ENCODE measurements at places on chromosomes 7 and 10.

DNA sequence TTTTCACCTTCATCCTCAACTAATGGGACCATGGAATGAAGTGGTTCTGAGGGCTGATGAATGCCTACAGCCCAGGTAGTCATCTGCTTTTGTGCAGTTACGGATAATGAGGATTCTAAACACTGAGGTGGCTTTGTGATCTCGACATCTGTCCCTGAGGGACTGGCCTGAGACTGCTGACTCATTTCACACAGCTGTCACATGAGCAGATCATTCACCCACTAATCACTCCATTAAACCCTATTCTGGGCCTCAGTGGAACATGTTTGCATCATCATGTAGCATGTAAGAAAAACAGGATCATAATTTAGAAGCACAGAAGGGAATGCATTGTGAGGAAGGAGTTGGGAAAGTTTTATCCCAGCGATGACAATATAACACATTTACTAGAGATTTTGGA, 79.4 kb upstream of the FEZF1 start:
- no peak for DNase-seq

GRCh38 chr7:78315119-78315518, 516.5 kb downstream of the PHTF2 start:
- no peak for DNase-seq

- DNase-seq, result no peak
Observed at GRCh38 chr10:4707221-4707620, 118.8 kb upstream of the AKR1E2 start.

DNA sequence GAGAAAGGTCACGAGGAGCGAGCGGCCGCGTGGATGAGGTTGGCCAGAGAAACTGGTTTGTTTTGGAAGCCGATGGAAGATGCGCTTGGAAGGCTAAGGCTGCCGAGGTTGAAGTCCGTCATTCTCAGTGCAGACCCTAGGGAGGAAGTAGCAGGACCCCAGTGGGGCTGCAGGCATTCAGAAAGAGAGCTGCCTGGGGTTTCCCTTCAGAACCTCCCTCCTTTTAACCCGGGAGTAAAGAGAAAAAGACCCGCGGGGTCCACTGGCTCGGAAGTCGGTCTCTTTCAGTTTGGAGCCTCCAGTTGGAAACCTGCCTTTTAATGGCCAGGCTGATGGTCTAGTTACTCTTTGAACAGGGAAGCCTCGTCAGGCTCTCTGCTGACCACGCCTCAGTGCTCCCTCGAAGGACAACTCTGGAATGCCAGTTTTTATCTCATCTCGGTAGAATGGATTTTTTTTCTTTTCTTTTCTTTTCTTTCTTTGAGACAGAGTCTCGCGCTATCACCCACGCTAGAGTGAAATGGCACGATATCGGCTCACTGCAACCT, 188.6 kb downstream of the CUX1 start:
- DNase-seq, result no peak

- DNase-seq, result no peak
Observed at GRCh38 chr10:19097151-19097550, 48.5 kb downstream of the MALRD1 start.

DNA sequence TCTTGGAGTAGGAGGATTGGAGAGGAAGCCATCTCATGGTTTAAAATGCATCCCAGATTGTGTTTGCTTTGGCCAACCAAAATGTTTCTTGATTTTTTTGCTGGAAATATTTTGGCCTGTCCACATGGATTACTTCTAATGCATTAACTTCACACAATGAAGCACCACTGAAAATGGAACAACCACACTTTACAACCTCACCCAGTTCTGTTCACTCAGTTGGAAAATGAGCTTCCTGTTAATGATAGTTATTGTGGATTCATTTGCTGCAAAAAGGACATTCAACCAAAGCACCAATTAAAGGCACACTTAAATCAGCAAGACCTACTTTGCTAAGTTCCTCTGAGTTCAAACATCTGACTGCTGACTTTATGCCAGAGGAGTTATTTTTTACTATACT, 11.3 kb upstream of the A1CF start:
- DNase-seq, result no peak

- DNase-seq, result no peak
Observed at GRCh38 chr7:98211221-98211675, at the start of gene BHLHA15. Gene BHLHA15 (plus strand): TSS chr7:98211439. CDS start chr7:98212310, 871 bp downstream.

DNA sequence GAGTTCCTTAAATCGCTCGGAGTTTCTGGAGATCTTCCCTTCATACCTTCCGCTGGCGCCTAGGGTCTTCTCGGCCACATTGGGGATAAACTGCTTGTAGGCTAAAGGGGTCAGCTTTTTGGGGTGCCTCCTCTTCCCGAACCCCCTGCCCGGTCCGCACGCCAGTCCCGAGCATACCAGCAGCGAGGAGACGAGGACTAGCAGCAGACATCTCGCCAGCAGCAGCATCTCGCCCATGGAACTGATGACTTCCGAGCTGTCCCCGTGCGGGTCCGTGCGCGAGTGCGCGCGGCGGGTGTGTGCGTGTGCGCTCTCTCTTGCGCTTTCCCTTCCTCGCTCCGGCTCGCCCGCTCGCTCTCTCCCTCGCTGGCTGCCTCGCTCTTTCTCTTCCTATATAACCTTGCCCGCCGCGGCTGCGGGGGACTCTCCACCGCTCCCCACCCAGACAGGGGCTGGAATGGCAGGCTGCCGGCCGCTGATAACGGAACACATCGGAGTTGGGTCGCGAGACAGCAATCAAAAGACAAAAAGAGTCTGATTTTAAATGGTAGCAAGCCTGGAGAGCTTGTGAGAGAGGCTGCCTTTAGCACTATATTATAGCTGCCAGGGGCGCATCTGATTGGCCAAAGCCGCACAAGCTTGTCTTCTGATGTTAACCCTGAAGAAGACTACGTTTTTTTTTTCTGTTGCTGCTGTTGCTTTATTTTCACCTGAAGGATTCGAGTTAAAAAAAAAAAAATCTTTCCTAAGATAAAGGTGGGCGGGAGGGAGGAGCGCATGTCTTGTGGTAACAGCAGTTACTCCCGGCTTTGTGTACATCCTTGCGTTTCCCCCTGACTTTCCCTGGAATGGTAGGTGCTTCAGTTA, at the start of gene SHH:
Gene SHH (minus strand): TSS at position 569 of the 867 bp plus-strand sequence. CDS start 341 bp downstream, at position 228.
- DNase-seq, result no peak

DNA sequence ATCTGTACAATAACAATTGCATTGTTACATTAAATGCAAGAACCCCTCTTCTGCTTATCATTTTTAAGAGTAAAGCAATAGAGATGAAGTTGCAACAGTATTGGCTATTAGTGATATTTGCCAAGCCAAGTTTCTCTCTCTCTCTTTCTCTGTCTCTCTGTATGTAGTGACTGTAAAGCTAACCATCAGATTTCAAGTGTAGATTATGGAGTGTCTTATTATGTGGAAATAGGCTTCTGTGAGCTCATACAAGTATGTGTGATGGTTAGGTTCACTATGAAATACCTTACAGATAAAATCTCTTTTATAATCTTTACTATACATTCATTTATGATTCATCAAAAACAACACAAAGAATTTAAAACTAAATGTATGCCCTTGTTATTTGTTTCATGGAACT, 28.6 kb upstream of the NRP1 start:
- DNase-seq, result no peak

DNA sequence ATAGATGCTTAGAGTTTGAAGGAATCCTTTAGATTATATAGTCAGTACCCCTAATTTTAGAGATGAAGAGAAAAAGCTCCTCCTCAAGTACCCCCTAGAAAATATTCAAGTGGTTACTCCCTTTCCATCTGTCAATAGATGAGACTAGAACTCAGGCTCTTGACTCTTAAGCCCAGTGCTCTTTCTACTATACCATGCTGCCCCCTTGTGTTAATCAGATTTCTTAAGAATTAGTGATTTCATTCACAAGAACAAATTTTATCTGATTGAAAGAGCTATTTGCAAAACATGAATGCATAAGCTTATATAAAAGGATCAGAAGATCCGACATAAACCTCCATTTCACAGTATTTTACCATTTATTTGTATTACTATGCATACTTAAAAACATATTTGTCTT, 179.3 kb downstream of the TFEC start:
- DNase-seq, result peak; percentile 19

- no peak for DNase-seq
Observed at GRCh38 chr7:139993169-139993568, 69.6 kb downstream of the PARP12 start.

GRCh38 chr7:151312831-151313809, 28.5 kb upstream of the NUB1 start:
- DNase-seq, result no peak

GRCh38 chr10:131537281-131537680, 225.8 kb upstream of the TCERG1L start:
- DNase-seq, result no peak

DNA sequence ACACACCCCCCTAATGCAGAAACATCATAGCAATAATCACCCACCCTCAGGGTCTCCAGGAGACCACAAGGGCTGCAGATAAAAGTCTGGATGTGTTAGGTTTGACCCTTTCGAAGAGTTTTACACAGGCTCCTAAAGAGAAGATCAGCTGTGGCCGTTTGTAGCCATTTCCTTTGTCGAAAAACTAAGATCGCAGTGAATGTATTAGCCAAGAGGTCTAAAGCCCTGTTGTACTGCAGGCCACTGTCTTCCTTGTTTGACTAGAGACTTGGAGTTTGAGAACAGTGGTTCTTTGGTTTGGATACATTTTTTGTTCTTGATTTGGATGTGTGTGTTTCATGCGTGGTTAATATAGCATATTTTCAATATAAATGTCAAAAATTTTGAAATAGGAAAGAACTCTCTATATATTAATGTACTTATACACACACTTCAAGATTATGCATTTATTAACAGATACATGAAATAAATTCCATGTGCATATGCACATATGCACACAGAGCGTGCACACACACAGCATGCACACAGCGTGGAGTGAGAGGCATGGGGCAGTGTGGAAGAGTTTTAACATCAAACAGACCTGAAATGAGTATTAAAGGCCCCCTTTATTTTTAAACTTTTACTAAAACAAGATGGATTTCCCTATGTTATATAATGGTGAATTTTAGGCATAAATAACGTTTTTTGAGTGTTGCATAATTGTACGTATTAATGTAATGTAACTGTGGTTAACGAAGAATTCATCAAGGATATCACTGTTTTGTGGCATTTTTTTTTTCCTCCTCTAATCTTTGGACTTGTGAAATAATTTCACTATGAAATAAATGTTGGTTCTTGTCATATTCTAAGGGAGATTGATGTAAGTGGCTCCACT, 2.2 kb downstream of the IKZF1 start:
- DNase-seq, result no peak

- no peak for DNase-seq
Observed at GRCh38 chr10:84241185-84241790, at the start of gene LRIT1. Gene LRIT1 (minus strand): TSS chr10:84241546. CDS start chr10:84241439, 107 bp downstream.

GRCh38 chr7:6306471-6306870, 34.0 kb upstream of the CYTH3 start:
- DNase-seq, result peak; percentile 32

GRCh38 chr7:151181011-151181431, 6.0 kb downstream of the ASB10 start:
- DNase-seq, result no peak

GRCh38 chr7:39693812-39694211, 70.4 kb downstream of the RALA start:
- DNase-seq, result no peak

GRCh38 chr7:154546946-154547587, 455.9 kb downstream of the PAXIP1 start:
- DNase-seq, result no peak

- DNase-seq, result no peak
Observed at GRCh38 chr10:108850138-108850854, 1073.0 kb downstream of the XPNPEP1 start.

- no peak for DNase-seq
Observed at GRCh38 chr7:96670338-96671289, 39.0 kb downstream of the SEM1 start.

GRCh38 chr7:37016064-37016878, 292.0 kb upstream of the AOAH start:
- no peak for DNase-seq

DNA sequence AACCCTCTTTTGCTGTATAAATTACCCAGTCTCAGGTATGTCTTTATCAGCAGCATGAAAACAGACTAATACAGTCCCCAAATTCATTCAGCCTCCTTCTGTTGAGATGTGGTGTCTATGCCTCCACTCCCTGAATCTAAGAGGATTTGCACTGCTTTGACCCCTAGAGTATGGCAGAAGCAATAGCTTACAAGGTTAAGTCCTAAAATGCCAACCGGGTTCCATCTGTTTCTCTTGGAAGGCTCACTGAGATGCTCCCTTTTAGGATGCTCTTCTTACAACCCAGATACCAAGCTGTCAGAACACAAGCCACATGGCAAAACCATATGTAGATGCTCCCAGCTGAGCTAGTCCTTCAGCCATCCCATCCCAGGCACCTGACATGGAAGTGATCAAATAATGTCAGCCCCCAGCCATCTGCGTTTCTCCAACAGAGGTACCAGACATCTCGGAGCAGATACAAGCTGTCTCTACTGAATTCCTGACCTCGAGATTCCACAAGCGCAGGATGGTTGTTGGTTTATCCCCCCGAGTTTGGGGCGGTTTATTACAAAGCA, 20.2 kb downstream of the CALN1 start:
- no peak for DNase-seq

DNA sequence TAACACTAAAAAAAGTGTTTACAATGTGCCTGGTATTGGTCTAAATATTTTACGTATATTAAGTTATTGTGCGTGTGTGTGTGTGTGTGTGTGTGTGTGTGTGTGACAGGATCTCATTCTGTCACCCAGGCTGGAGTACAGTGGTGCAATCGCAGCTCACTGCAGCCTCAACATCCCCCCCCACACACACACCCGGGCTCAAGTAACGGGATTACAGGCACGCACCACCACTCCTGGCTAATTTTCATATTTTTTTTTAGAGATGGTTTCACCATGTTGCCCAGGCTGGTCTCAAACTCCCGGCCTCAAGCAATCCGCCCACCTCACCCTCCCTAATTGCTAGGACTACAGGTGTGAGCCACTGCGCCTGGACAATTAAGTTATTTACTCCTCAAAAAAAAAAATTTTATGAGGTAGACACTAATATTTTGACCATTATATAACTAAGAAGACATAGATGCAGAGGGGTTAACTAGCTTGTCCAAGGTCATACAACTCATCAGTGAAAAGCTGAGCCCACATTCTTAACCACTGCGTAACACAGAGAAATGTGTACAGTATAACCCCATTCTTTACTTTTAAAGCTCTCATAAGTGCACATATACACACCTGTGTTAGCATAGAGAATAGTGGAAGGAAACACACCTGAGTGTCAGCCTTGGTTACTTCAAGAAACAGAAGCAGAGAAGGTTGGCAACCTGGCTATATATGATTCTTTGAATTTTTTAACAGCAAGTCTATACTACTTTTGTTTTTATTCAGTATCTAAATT, 35.0 kb downstream of the DNAJC12 start:
- no peak for DNase-seq

- DNase-seq, result no peak
Observed at GRCh38 chr7:65960351-65961074, 21.5 kb downstream of the GUSB start.

GRCh38 chr7:96135241-96135640, 186.7 kb downstream of the SLC25A13 start:
- DNase-seq, result no peak
